Stimulated activated CD8-positive, alpha-beta memory T cell treated with anti-CD3 and anti-CD28 coated beads, Interleukin-7, amount 100 ng/mL, for 1 hour (primary cell): ENCODE measurements at places on chromosomes 2 and 18.

DNA sequence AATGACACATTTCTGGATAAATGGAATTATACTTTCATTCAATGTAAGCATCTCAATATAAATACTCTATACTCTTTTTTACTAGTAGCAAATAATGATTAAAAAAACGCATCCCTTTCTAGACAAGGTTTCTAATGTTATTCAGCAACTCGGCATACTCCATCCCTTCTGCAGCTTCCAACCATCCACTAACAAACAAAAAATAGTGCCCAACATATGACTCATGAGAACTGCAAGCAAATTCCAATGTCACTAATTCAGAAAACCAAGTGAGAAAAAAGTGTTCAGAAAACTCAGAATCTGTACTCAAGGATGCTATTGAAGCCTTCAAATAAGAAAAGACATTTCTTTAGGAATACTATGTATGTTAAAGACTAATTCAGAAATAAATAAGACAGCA, 140.0 kb downstream of the BAZ2B start:
- DNase-seq, result no peak

- DNase-seq, result no peak
Measured at GRCh38 chr2:172038121-172038520, 38.4 kb downstream of the METAP1D start.

GRCh38 chr2:132415915-132416722, 486 bp upstream of the GPR39 start:
- no peak for DNase-seq

DNA sequence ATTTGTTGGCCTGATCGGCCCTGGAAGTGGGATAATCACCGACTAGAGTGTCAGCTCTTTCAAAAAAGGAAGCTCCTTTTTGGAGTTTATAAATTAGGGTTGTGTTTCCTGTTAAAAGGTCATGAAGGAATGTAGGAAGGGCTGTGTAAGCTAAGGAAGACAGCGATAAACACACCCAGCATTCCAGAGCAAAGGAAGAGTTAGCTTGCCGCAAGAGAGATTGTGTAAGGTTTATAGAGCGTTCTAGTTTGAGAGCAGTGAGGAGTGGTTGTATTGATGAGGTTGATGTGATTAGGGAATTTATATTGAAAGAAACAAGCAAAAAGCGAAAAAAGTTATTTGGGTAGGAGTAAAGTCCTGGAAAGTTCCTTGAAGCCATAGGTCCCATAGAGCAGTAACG, 3.5 kb upstream of the ILKAP start:
- DNase-seq, result no peak

DNA sequence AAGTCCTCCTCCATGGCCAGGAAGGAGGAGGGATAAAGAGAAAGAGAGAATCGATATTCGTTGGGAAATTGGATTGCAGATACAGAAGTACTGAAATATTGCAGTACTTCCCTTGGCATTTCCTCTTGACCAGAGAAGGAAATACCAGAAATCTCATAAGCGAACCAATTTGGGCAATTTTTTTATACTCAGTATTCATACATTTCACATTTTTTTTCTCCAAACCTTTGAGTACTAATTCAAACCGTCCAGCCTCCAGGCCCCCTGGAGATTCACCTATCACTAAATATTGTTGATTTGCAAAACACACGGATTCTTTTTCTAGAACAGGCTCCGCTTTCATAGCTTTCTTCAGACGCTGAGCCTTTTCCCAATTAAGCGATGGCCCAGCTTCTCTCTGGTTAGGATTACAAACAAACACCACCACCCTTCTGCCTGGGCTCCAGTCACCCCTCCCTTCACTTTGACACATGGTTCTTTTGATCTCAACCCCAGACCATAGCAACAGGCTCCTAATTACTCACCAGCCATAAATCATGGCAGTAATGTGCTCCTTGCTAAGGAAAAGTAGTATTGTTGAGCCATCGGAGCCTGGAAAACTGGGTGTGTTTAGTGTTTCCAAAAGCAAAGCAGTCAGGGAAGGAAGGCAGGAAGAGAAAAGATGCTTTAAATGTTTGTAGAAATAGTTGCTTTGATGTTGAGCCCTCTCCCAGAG, 138.4 kb upstream of the CCDC68 start:
- no peak for DNase-seq

GRCh38 chr18:46718501-46719341, 38.1 kb downstream of the ST8SIA5 start:
- no peak for DNase-seq

GRCh38 chr2:165793779-165794535, at the start of gene GALNT3:
Gene GALNT3 (minus strand): TSS chr2:165794247. CDS start chr2:165770700, 23,547 bp downstream.
- no peak for DNase-seq

- no peak for DNase-seq
Measured at GRCh38 chr18:45254709-45255082, 360.6 kb upstream of the SLC14A2 start.

DNA sequence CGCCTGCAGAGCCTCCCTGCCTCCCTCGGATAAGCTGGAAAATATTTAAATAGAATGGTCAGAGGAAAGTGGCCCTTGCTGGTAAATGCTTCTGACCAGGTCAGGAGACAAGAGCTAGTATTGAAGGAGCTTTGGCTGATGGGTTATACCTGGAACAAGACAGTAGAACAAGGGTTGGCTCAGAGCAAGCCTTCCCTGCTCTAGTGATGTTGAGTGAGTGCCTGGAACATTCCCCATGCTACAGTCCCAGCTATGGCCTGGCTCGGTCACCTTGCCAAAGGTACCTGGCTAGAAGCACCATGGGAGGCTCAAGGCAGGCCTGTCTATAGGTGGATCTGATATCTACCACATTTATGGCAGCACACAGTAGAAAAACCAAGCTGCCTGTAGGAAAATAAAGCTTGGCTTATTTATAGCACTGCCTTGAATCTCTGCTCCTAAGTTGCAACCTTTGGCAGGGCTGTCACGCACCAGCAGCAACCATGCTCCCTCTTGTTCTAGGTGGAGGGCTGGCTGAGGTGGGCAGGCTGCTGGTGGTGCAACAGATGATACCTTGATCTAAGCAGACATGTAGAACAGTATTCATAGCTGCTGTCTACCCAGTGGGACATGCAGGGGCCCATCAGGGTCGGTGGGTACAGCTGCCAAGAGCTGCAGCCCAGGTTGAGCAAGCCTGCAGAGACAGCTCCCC, 66.7 kb upstream of the BCL2L11 start:
- DNase-seq, result no peak

GRCh38 chr2:171910494-171910893, 11.8 kb upstream of the HAT1 start:
- DNase-seq, result no peak

GRCh38 chr18:51011709-51012108, 18.3 kb upstream of the SMAD4 start:
- DNase-seq, result no peak

DNA sequence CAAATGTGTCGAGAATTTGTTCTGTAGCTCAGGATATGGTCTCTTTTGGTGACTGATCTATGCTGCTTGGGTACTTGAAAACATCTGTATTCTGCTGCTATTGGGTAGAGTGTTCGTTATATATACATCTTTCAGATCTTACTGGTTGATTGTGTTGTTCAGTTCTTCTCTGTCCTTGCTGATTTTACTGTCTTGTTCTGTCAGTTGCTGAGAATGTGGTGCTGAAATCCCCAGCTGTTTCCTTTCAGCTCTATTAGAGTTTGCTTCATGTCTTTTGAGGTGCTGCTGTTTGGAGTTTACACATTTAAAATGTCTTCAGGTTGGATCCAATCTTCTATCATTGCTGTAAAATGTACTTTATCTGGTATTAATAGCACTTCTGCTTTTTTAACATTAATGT, 12.9 kb downstream of the BCL2L11 start:
- no peak for DNase-seq

- no peak for DNase-seq
Measured at GRCh38 chr2:118970396-118971135, 28.6 kb downstream of the MARCO start.

DNA sequence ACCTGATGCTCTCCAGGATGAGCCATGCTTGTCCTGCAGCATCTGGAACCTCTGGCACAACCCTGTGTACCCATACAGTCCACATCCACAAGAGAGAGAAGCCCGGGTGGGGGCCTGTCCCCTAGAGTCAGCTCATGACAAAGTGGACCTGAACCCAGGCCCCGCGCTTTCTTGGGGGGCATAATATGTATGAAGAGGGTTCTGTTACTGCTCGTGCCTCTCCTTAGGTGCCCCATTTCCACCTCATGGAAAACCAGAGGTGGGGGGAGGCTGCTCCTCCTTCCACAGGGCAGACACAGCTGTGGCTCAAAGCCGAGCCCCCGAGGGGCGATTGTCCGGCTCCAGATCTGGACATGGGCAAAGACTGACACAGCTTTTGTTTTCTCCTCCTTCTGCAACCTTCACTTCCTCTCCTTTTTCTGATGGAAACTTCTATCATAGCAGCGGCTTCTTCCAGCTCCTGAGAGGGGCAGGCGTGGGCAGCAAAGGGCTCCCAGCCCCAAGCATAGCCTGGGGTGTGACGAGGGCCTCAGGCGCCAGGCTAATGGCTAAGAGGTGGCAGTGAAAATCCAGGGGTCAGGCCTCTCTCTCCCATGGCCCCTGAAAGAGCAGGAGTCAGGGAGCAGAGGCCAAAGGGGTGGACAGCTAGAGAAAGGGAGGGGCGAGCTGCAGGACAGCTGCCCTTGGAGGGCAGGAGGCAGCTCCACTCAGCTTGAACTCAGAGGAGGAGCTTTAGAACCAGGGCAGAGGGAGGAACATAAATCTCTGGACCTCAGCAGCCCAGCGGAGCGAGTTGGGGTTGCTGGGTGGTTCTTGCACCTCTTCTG, 155.5 kb downstream of the ZFP36L2 start:
- DNase-seq, result no peak

DNA sequence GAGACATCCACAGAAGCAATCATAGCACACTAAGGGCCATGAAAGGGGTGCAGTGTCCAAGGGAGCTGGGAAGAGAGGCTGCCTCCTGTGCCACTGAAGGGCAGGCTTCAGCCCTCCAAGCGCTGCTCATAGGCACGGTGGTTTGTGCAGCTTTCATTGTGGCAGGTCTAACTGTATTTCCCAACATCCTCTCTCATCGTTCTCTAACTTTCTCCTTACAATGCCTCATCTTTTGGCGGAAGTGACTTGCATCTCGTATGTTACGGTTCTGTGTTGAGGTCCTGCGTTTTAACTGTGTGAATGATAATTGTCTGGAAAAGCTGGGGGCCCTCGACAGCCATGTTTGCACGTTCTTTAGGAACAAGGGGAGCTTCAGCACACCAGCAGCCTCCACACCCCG, 213.9 kb downstream of the GBX2 start:
- no peak for DNase-seq

DNA sequence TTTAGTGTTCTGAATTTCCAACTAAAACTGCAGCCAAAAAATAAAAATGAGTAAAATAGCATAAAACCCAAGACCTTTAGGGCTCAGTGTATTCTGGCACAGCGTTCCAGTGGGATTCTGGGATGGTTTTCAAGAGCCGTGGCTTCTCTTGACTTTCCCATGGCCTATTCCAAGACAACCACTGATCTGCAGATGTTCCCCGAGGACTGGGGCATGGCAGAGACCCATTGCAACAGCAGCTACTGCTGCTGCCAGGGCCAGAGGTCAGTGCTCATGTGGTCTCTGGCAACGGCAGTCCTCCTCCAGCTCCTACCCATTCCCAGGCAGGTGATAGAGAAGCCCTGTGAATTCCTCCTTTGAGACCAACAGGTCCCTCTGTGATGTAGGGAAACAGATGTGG, 26.8 kb downstream of the TNP1 start:
- no peak for DNase-seq

DNA sequence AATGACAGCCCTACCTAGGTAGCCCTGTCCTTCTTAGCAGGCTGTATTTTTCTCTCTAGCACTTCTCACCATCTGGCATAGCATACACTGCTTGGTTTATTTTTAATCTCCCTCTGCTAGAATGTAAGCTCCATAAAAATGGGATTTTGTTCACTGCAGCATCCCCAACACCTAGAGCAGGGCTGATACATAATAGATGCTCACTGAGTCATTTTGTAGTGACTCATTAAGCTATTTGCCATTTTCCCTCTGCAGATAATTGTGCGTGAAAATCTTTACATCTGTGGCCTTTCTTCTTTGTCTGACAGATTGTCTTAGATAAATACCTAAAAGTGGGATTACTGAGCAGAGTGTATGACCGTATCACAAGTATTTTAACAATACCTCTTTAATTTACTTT, 82.5 kb downstream of the CERS6 start:
- no peak for DNase-seq

DNA sequence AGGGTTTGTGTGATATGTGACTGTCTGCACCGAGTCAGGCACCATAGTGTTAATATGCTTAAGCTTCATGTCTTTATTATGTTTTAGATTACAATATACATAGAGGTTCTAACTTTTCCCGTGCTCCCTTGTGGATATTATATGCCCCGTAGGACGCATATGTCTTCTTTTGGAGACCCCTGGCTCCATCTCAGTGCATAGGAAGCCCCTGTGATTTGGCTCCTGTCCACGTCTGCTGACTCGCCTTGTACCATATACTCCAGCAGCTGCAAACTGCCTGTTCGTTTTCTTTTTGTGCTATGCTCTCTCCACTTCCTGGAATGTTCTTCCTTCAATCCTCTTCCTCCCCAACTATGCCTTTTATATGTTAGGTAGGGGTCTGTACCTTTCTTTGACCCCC, 110.9 kb downstream of the PTRHD1 start:
- no peak for DNase-seq

DNA sequence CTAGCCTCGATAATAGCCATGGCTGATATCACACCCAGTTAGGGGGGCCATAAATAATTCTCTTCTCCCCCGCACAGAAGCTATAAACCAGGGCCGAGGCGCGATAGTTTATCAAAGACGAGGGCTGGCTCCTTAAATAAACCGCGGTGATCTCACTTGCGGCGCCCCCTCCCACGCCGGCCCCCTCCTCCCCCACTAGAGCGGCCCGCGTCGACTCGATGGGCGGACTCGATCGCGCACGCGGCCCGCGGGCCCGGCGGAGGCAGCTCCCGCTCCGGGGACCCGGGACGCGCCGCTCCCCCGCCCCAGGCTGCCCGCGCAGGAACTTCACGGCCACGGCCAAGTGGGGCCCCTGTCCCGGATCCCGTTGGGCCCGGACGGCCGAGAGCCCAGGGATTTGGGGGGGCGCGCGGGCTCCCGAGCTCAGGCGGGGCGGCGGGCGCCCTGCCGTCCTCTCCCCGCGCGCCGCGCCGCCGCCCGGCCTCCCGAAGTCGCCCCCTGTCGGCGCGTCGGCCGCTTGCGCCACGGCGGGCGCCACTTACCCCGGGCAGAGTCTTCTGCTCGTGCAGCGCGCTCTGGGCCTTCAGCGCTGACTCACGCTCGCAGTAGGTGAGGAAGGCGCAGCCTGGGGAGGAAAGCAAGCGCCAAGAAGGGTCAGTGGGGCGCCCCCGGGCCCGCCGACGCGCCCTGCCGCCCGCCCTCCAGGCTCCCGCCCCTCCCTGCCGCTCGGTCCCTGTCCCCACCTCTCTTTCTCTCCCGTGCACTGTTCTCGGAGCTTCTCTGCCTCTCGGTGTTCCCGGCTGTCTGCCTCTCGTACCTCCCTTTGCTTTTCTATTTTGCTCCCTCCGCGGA, 80.4 kb downstream of the CELF4 start:
- DNase-seq, result no peak

- no peak for DNase-seq
Measured at GRCh38 chr2:13583609-13584008, 866.9 kb downstream of the TRIB2 start.

GRCh38 chr2:162890690-162891311, 52.2 kb upstream of the KCNH7 start:
- no peak for DNase-seq
